AG04449 (cell line): ENCODE measurements at places on chromosomes 3 and 15.

DNA sequence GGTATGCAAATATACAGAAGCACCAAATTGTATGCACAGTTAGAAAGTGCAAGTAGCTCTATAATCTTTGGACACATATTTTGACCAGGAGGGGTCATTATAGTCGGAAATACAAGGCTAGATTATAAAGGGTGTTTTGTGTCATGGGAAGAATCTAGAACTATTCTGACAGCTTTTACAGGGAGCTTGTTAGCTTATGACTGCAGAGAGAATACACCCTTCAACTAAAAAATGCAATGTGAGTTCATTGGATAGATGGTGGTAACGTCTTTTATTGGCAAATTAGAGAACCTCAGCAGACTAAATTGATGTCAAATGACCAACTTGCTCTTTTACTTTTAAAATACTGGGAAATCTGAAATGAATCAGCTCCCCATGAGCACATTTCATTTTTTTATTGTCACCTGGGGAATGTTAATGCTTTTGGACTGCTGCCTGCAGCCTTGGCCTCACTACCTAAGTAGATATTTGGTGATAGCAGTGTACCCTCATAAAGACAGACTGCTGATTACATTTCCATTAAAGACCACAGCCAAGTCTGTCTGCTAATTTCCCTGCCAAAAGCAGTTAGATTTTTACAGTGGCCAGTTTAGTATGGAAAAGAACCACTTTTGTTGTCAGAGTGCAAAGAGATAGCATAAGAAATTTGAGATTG is 515.9 kb upstream of the DPPA4 start:
- no peak for DNase-seq

GRCh38 chr3:60877188-60877587 is 374.1 kb downstream of the FHIT start:
- no peak for DNase-seq

GRCh38 chr15:52651868-52652267 is 27.3 kb downstream of the ATOSA start:
- peak; percentile 61 for DNase-seq

GRCh38 chr15:67790610-67791319 is 34.5 kb upstream of the SKOR1 start:
- DNase-seq: no peak

DNA sequence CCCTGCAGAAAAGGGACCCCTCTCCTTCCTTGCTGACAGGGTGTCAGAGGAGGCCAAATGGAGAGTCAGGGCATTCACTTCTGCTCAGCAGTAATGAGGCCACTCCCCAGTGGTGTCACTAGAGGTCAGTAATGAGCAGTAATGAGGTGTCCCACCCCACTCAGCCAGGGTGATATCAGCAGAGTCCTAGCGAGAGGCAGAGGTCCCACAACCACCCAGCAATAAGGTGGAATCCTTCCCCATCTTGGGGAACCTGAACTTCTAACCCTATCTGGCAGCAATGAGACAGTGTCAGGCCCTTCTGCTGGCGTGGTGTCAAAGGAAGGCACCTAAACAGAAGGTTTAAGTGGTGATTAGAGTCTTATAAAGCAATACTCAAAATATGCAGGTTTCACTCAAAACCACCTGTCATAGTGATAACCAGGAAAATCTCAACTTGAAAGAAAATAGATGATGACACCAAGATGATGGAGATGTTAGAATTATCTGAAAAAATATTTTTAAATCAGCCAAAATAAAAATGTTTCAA is 12.9 kb downstream of the OCA2 start:
- no peak for DNase-seq
